ENCODE measurements at places on chromosomes 7 and 10. TPM values are rescaled to one million over a fixed set of nuclear protein-coding genes. Genes with fewer than 3 reads are reported as not detected.

Gene PDE6C
- not detected for total RNA-seq

Gene ZCWPW1
- 1.5 TPM for total RNA-seq

Gene FAM25C
- not detected for total RNA-seq

Gene CPN1
- 0.26 TPM for total RNA-seq

Gene FGFBP3
- 2.2 TPM for total RNA-seq

Gene CFAP46
- 1.3 TPM for total RNA-seq

Gene SPAM1
- total RNA-seq, result not detected

Gene ADAM12
- total RNA-seq, result 3.7 TPM

Gene GIMAP5
- total RNA-seq, result 0.08 TPM

Gene DNMBP
- 27.3 TPM for total RNA-seq

Gene TBATA
- not detected for total RNA-seq

Gene NRP1
- 67.9 TPM for total RNA-seq

Gene YKT6
- 113 TPM for total RNA-seq

Gene GPNMB
- total RNA-seq, result 2.5 TPM

Gene EZH2
- total RNA-seq, result 20.7 TPM

Gene CAMK2B
- total RNA-seq, result 0.12 TPM

Gene EBLN1
- total RNA-seq, result not detected

Gene FUOM
- total RNA-seq, result 17.3 TPM

Gene RTKN2
- total RNA-seq, result 0.95 TPM

Gene PILRA
- total RNA-seq, result 6.3 TPM

Gene CDNF
- total RNA-seq, result 1.1 TPM

Gene PPP1R3C
- 28.1 TPM for total RNA-seq

Gene SPDYE2
- total RNA-seq, result not detected

Gene OPN4
- total RNA-seq, result not detected

Gene ASB10
- not detected for total RNA-seq

Gene LIPM
- not detected for total RNA-seq

Gene SUN3
- not detected for total RNA-seq

Gene OGDHL
- 0.40 TPM for total RNA-seq

Gene CPEB3
- total RNA-seq, result 0.32 TPM

Gene HTR5A
- not detected for total RNA-seq

Gene CCL24
- total RNA-seq, result not detected

Gene DYDC2
- not detected for total RNA-seq

Gene CDHR3
- 5.0 TPM for total RNA-seq

Gene HACD1
- total RNA-seq, result 58.5 TPM

Gene PON3
- total RNA-seq, result 38.1 TPM

Gene CTNNA3
- not detected for total RNA-seq

Gene MINDY3
- 15.0 TPM for total RNA-seq

Gene ZNF425
- 1.3 TPM for total RNA-seq

Gene NANOS1
- 3.6 TPM for total RNA-seq

Gene C10orf105
- total RNA-seq, result not detected

Gene ACTR3C
- not detected for total RNA-seq

Gene JAKMIP3
- 1.1 TPM for total RNA-seq

Gene C7orf33
- total RNA-seq, result not detected

Gene SERPINE1
- 1,785 TPM for total RNA-seq

Gene CYP3A4
- not detected for total RNA-seq

Gene AVL9
- 32.9 TPM for total RNA-seq

Gene KCNH2
- total RNA-seq, result 2.0 TPM

Gene CYP17A1
- total RNA-seq, result not detected

Gene ZPBP
- not detected for total RNA-seq

Gene GNGT1
- not detected for total RNA-seq

Gene AMZ1
- not detected for total RNA-seq

Gene CYP2E1
- 0.25 TPM for total RNA-seq

Gene MYPN
- total RNA-seq, result 3.0 TPM

Gene MSS51
- total RNA-seq, result 0.36 TPM

Gene OR2A7
- not detected for total RNA-seq

Gene KCNMA1
- 68.8 TPM for total RNA-seq

Gene SPACDR
- total RNA-seq, result 0.89 TPM

Gene SRGN
- total RNA-seq, result 77.1 TPM

Gene AKR1C8
- total RNA-seq, result not detected

Measured in A549 treated with Mapracorat at 1 μM for 4 hours (cell line).